Muscle of back (tissue), 13 donors: ENCODE measurements at places on chromosomes 7 and 10. TPM values are rescaled to one million over a fixed set of nuclear protein-coding genes. Genes with fewer than 3 reads are reported as not detected.

The PLAC9 gene
- 81.2 TPM for polyA plus RNA-seq

The TMEM72 gene
- not detected for polyA plus RNA-seq

The MBLAC1 gene
- polyA plus RNA-seq: 0.88 TPM

The OR2A7 gene
- 1.4 TPM for polyA plus RNA-seq

The GPRIN2 gene
- polyA plus RNA-seq: 0.26 TPM

The AKR1C2 gene
- 10.6 TPM for polyA plus RNA-seq

The STOX1 gene
- 1.9 TPM for polyA plus RNA-seq

The CALHM3 gene
- polyA plus RNA-seq: not detected

The FAM25A gene
- not detected for polyA plus RNA-seq

The WNT8B gene
- 0.10 TPM for polyA plus RNA-seq

The ACBD7 gene
- 0.95 TPM for polyA plus RNA-seq

The CPA4 gene
- 5.2 TPM for polyA plus RNA-seq

The KEL gene
- 1.1 TPM for polyA plus RNA-seq

The TWIST1 gene
- polyA plus RNA-seq: 8.9 TPM

The AIMP2 gene
- polyA plus RNA-seq: 28.3 TPM

The HOXA3 gene
- polyA plus RNA-seq: 7.1 TPM

The PDE1C gene
- polyA plus RNA-seq: 3.4 TPM

The MLXIPL gene
- 1.3 TPM for polyA plus RNA-seq

The CYP2C18 gene
- not detected for polyA plus RNA-seq

The MYL7 gene
- polyA plus RNA-seq: 5.8 TPM

The AFAP1L2 gene
- polyA plus RNA-seq: 31.0 TPM

The OR6B1 gene
- 0.05 TPM for polyA plus RNA-seq

The UPF2 gene
- polyA plus RNA-seq: 18.9 TPM

The SPDYE11 gene
- 0.10 TPM for polyA plus RNA-seq

The CDNF gene
- 3.3 TPM for polyA plus RNA-seq

The KCNMA1 gene
- polyA plus RNA-seq: 14.5 TPM

The RARRES2 gene
- polyA plus RNA-seq: 47.0 TPM
